ENCODE measurements at places on chromosomes 2 and 18.

DNA sequence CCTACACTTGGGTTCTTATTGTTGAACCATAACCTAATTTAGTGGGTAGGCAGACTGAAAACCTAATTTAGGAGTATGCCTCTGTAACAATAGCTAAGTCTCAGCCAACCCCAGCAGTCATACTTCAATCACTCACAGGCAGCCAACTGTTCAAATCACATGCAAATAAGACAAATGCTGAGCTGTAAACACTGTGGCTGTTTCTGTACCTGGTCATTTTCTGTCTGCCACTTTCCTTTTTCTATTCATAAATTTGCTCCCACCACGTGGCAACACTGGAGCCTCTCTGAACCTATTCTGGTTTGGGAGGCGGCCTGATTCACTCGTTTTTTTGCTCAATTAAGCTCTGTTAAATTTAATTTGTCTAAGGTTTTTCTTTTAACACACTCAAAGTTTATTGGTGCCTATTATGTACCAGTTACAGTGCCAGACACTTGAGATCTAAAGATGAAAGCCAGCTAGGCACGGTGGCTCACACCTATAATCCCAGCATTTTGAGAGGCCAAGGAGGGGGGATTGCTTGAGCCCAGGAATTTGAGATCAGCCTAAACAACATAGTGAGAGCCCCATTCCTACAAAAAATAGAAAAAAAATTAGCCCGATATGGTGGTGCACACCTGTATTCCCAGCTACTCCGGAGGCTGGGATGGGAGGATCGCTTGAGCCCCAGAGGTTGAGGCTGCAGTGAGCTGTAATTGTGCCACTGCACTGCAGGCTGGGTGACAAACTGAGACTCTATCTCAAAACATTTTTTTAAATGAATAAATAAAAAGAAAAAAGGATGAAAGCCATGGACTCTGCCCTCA lies 41.1 kb downstream of the THNSL2 start:
- no peak for DNase-seq

GRCh38 chr2:177529166-177529565 lies 136.6 kb downstream of the AGPS start:
- no peak for DNase-seq

GRCh38 chr18:70284976-70285620 lies 3.7 kb upstream of the SOCS6 start:
- DNase-seq, result peak; percentile 88

DNA sequence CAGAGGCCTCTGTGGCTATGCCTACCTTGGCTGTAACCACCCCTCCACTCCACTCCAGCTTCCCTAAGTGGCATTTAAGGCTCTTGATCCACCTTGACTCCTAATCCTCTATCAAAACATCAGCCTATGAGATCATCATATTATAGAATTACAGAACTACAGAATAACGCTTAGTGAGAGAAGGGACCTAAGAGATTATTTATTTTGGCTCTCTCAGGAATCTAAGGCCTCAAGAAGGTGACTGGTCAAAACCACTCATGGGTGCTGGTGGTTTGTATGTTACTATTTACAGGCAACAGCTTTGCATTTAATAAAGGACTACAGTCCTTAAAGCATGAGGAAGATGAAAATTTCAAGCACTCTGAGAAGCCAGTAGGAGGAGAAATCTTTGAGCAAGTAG lies 118.8 kb downstream of the FSHR start:
- DNase-seq, result no peak

DNA sequence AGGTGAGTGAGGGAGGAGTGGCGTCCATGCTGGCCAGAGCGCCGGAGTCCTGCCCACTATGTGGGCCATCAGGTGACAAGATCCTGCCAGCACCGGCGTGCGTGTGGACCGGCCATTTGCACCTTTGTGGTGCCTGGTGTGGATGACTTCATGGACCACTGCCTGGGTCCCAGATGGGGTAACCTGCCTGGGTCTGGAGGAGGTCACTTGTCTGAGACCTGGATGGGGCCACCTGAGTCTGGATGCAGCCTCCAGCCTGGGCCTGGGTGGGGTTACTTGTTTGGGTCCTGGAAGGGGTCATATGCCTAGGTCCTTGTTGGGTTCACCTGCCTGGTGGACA lies 299.6 kb downstream of the NDUFA10 start:
- no peak for DNase-seq

DNA sequence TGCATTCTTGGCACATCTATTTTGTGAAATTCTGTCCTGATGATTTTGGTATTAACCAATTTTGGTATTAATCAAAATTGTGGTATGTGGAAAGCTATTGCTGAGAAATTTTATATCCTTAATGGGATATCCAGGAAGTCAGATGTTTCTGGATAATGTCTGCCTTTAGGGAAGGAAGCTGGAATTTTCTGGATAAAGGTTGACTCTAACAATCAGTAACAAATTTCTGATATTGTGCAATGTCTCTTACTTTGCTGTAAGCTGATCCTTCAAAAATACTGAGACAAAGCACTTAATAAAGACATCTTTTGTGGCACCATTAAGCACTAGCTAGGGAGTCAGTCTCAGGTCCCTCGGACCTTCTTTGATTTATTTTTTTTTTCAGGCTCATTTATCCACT lies 100.8 kb upstream of the UGP2 start:
- DNase-seq, result no peak

GRCh38 chr18:36623681-36624190 lies 205.1 kb downstream of the TPGS2 start:
- DNase-seq, result no peak

DNA sequence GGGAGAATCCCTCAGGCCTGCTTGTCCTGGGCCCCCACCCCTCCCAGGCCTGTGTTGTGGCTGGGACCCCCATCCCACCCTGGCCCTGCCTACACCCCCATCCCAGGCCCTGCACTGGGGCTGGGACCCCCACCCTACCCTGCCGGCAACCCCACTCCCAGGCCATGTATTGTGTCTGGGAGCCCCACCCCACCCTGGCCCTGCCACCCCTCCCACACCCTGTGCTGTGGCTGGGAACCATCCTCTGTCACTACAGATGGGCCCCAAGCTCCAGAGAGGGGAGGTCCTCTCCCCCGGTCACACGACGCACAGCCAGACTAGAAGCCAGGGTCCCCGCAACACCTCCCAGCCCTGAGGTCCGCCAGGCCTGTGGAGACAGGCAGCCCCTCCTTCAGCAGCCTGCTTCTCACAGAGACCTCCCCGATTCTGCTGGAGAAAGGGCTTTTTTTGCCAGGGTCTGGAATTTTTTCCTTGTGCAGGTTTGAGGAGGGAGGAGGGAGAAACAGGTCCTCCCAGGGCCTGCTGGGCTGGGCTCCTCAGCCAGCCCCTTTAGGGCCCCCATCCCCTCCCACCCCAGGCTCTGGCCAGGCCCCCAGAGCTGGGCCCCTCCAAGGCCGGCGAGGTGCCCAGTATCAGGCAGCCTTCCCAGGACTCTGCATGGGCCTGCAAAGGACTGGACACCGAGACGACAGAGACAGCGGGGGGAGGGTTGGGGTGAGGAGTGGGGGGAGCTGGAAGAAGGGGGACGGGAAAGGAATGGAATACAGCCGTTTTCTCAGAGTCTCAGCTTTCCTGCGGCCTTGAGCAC lies 28.0 kb downstream of the KIF1A start:
- DNase-seq, result no peak

DNA sequence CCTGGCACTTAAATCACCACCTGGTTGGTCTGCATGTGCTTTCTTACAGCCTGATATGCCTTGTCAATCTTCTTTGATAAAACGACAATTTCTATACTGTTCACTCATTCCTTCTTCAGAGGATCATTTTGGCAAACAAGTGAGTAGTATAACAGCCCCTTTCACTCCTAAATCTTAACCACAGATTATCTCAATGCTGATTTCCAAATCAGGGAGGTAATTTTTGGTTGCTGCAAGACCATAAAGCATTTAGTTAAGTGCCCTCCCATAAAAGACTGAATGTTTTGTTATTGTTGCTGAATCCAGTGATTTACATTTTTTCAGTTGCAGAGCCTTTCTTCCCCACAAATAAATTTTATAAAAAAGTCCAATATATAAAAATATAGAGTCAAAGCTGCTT lies 129.2 kb upstream of the CYP26B1 start:
- DNase-seq, result no peak

DNA sequence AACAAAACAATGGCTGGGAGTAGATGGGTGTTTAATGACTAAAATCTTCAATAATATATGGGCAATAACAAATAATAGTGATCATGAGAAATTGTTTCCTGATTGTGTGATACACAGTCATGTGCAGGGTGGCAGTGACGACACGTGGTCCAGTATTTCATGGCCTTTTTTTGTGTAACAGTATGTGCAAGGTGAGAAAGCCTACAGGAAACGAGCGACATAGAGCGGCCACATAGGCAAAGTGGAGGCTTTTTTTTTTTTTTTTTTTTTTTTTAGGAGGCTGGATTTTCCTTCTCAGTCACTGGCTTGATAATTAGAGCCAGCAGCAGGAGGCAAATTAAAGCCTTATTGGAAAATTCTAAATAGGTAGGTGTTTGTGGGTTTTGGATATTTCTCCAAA lies 123.7 kb downstream of the MYO3B start:
- DNase-seq, result no peak

GRCh38 chr2:121134728-121135127 lies 150.3 kb downstream of the TFCP2L1 start:
- no peak for DNase-seq

- no peak for DNase-seq
These were observed 255.3 kb downstream of the BCL11A start for GRCh38 chr2:60298006-60298696.

- DNase-seq, result no peak
These were observed 29.4 kb downstream of the SIX3 start for GRCh38 chr2:44970846-44971450.

DNA sequence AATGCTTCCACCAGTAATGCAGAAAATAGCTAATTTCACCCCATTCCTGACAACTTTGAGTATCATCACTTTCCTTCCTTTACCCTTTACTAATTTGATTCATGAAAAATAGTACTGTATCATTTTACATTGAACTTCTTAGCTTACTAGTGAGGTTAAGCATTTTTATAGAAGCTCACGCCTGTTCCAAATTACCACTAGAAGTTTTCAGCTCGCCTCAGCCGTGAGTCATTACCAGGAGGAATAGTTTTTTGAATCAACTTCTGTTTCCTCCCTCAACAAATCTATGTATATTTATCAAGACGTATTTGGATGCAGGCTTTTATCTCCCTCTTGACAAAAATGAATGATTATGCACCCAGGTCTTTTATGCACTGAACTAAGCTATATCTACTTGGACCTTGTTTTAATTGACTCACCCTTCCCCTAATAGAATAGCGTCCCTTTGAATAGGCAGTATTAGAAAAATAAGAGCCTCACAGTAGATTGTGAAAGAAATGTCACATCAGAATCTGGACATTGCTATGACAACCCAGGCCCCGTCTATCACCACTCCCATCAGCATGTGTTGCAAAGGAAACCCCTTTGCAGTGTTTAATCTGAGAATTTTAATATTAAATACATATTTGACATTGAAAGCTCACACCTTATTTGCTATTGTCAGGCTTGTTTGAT lies 207.4 kb upstream of the NRP2 start:
- no peak for DNase-seq
